GM12892 (cell line): ENCODE measurements at places on chromosomes 6 and 20.

DNA sequence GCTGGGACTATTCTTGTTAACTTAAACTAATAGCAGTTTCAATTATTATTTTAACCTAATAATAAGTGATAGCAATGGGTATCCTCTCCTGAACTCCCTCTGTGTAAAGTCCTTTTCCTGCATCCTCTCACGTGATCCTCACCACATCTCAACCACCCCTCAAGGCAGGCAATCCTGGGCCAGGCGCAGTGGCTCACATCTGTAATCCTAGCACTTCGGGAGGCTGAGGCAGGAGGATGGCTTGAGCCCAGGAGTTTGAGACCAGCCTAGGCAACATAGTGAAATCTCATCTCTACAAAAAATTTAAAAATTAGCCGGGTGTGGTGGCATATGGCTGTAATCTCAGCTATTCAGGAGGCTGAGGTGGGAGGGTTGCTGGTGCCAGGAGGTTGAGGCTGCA lies 23.7 kb downstream of the MAP1LC3A start:
- DNase-seq, result no peak

GRCh38 chr20:44064501-44065400 lies 122.2 kb downstream of the JPH2 start:
- no peak for DNase-seq

DNA sequence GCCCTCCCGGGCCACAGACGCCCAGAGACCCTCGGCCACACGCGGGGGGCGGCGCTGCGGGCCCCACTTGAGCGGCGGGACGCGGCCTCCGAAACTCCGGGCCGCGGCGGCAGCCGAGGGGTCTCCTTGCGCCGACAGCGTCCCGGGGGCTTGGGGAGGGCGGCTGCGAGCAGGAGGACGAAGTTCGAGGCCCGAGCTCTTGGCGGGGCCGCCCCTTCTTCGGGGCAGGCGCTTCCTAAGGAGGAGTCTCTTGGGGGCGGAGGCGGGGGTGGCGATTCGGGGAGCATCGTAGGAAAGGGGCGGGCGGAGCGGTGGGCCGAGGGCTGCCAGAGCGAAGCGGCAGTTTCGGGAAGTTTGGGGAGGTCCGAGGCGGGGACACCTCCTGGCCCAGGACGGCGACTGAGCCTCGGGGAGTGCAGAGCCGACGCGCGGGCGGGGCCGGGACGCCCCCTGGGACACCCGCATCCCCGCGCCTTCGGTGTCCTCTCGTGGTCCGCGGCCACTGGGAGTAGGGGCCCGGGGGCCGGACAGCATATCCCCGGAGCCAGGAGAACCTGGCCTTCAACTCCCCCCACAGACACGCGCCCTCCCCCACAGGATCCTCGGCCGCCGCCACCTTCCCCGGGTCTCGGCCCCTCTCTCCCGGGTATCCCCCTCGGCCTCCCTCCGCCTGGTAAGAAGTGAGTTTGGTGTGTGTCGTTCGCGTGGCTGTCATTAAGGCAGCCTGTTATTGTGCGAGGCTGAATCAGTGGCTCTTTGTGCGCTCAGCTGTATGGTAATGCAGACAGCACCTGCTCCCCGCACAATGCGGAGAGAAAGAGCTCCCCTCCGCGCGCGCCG lies 613 bp upstream of the DLL1 start:
- no peak for DNase-seq

DNA sequence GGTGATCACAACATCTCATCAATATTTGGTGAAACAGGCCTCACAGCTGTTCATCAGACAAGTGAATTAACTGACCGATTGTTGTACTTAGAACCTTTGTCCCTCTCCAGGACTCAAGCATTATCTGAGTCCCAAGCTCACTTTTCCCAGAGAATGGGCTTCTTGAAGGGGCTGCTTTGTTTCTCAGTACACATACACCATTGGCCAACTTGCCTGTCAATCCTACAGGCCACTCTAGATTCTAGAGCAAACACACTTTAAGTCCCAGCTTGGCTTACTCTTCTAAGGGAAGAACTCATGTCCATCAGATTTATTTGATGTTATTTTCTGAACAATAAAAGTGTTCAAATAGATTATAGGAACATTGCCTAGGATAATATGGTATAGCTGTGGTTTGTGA lies 249.5 kb downstream of the BCKDHB start:
- DNase-seq, result no peak

DNA sequence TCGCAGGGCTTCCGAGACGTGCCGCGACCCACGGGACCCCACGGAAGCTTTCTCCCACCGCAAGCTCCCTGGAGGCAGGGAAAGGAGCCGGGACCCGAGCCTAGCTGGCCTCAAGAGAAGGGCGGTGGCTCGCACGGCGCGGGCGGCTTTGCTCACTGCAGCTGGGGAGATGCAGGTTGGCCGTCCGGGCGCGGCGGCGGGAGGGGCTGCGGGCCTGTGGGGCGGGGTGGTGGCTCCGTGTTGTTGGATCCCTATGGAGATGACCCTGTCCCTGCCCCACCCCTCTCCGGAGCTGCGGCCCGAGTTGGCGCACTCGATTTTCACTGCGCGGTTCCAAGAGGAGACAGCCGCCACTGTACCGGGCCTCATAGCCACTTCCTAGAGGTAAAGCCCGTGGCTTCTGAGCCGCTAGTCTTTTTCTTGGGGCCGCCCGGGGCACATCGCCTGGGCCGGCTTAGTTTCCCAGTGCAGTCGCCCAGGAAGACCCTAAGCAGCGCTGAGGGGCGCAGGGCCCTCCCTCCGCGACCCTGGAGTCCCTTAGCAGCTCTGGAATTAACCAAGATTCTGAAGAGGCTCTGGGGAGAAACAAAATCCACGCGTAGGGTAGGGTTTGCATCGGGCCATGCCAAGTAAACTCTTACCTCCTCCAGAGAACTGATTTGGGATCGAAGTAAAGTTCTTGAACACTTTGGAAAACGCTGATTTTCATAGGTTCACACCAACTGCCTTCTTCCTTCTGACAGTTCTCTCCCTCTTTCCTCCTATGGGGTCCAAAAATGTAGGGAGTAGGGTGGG lies at the start of gene ECT2L:
Gene ECT2L (plus strand): TSS at position 279 of the 795 bp plus-strand sequence. CDS start 17,188 bp downstream, outside the sequence.
- DNase-seq, result no peak

- DNase-seq, result no peak
Observed at GRCh38 chr6:125570526-125570925, 178.9 kb upstream of the HEY2 start.

DNA sequence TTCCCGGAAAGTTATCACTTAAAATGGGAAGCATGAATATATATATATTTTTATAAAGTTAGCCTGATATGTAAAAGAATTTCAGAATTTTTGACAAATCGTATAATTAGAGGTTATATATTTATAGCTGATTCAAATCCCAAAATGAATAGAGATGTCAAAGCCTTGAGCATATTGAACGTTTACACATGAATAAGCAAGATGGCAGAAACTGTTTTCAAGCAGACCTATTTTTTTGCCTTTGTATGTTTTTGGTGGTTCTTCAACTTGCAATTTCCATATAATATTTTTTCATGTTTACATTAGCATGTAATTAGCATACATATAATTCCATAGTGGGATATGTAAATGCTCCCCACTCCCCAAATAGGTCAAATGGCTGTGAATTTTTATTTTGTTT lies 189.9 kb downstream of the PRL start:
- no peak for DNase-seq
